Right forelimb (tissue), 1 donor: ENCODE measurements at places on chromosomes 6 and 20.

DNA sequence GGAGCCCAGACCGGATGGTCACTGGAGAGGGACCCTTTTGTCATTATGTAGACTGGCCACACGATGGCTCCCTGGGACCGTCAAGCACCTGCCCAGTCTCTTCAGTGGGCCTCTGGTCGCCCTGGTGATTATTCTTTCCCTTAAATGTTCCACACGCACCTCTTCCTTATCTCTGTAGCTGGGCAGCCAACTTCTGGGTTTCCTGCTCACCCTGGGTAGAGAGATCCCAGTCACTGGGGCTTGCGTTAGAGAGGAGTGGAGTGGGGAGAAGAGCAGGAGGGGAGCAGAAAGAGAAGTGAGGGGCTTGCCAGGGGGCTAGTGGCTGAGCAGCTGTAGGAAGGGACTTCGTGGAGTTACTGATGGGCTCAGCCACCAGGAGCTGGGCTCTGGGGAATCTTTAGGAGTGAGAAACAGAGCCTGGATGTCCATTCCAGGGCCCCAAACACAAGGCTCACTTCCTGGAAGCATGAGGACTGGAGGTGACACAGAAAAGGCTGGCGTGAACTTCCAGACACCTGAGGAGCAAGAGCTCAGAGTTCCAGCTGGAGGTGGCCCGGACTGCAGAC is 150.1 kb downstream of the DHX35 start:
- no peak for DNase-seq

- DNase-seq: no peak
Measured at GRCh38 chr6:168641446-168641845, 200.5 kb downstream of the SMOC2 start.

- DNase-seq: no peak
Measured at GRCh38 chr6:72410769-72411168, 211.1 kb upstream of the KCNQ5 start.

GRCh38 chr6:68826501-68826900 is 191.4 kb downstream of the ADGRB3 start:
- DNase-seq: no peak

- peak; percentile 74 for DNase-seq
Measured at GRCh38 chr6:85126485-85127167, 323.3 kb upstream of the NT5E start.

DNA sequence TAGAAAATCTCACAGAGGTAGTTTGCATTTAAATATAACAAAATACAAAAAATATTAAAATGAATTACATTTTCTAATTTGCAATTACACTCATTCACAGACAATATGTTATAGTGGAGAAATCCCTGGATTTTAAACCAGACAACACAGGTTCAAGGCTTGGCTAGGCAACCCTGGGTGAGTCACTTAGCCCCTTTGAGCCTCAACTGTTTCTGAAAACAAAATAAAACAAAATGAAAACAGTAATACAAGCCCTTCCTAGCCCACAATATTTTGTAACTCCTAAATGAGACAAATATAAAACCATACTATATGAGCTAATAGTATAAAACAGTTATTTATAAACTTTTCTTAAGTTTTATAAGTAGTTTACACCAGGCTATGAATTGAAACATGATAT is 41.0 kb downstream of the UQCC1 start:
- no peak for DNase-seq
